ENCODE measurements at places on chromosomes 5 and 9.
A peak's percentile ranks its signal among the peaks of the same experiment; 100 is the strongest.

DNA sequence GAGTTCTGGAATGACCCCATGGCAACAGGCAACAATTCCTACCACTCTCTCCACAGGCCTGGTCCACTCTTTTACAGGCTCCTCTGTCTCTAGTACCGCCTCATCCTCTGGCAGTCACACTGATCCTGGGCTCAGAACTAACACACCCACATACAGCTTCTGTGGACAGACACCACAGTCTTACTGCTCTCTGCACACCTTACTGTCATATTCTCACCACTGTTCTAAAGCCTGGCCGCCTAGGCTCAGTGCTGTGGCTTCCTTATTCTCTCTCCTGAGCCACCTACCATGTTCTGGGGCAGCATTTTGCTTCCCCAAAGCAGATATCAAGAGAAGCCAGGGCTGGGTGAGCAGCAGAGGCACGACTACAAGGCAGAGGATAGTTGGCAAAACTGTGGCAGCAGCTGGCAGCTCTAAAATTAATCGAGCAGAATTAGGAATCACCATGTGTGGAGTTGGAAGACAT, 14.8 kb downstream of the REEP5 start:
- no peak for DNase-seq

- DNase-seq: no peak
Observed at GRCh38 chr9:36911037-36911436, 123.0 kb downstream of the PAX5 start.

DNA sequence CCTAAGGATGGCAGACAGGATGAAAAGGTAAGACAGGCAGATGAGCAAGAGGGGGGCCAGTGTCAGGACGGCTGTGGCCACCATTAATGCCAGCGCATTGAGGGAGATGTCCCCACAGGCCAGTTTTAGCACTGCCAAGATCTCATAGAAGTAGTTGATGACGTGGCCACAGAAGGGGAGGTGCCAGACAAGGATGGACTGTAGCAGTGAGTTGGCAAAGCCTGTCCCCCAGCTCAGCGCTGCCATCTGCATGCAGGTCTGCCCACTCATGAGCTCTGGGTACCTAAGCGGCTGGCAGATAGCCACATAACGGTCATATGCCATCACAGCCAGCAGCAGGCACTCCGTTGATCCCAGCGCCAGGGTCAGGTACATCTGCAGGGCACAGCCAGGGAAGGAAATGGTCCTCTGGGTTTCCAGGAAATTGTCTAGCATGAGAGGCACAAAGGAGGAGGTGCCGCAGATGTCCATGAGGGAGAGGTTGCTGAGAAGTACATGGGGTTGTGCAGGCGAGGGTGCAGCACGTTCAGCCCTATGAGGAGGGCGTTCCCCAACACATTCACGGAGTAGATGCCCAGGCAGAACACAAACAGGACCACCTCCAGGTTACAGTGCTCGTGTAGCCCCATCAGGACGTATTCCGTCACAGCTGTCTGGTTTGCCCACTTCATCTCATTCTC, 10.8 kb downstream of the OR13J1 start:
- no peak for DNase-seq

- peak; percentile 46 for DNase-seq
Observed at GRCh38 chr9:75487856-75488718, 399.8 kb downstream of the OSTF1 start.

- no peak for DNase-seq
Observed at GRCh38 chr5:102138243-102138653, 157.8 kb downstream of the SLCO4C1 start.

DNA sequence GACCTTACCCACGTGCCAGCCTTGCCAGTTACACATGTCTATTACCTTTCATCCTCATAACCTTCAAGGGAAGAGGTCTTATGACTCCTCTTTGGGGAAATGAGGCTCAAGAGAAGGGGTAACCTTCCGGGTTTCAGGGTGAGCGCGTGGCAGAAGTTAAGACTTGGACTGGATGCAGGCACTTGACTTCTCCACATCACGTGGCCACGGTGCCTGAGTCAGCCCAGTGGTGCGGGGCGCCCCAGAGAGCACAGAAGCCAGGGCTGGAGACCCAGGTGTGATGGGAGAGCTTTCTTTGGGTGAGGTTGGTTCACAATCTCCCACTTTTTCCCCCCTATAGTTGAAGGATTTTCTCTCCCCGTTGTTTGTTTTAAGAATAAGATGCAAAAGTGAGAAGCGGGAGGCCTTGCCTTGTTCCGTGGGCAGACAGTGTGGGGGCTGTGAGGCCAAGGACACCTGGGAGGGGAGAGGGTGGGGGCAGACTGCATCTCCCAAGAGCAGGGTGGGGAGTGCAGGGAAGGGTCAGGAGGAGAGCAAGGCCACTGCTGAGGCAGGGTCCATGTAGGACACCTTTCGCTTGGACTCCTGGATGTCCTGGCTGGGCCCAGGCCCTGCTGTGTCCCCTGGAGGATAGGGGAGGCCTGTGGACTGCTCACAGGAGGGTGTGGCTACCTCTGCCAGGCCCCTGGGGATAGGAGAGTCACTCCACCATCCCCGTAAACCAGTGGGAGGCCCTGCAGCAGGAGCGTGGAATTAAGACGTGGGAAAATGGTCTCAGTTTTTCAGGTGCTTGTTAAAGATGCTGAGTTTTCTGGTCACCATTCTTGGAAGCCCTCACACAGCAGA, 90.0 kb upstream of the CTSL start:
- no peak for DNase-seq

Measured in eye (tissue), 1 donor.